ENCODE measurements at places on chromosomes 4 and X.

- no peak for DNase-seq
Observed at GRCh38 chr4:169615467-169616106, 3.2 kb upstream of the NEK1 start.

GRCh38 chrX:15430584-15430983 lies 46.4 kb upstream of the VEGFD start:
- DNase-seq = no peak

DNA sequence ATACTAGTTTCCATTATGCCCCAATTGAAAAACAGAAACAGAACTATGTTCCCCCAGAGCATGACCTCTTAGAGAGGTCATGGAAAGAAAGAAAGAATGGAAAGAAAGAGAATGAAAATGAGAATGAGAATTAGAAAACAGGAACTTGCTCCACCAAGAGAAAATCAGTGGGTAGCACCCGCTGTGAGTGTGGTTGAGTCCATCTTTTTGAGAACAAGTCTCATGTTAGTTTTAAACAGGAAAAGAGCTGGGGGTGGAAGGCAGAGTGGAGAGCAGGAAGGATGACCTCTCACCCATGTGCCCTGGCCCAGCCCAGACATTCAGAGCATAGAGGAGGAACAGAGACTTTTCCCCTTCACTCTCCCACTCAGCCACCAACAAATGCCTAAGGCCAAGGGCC lies 4.9 kb downstream of the GSX2 start:
- DNase-seq = no peak

DNA sequence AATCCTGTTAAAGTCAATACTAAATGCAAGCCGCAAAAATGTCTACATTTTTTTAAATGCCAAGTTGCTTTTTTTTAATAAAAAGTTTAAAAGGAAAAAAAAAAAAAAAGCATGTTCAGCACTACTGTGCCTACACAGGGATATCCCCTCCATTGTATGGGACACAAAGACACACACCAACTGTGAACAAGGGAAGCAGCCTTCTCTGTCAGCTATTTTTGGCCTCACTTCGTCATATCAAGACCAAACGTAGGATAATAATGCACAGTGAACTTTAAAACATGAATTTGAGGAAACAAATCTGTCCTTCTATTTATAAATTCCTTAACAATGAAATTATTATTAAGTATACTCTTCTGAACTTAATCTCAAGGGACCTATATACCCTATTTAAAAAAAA lies 4.4 kb downstream of the FBXW7 start:
- no peak for DNase-seq

- DNase-seq = no peak
Observed at GRCh38 chrX:119757646-119757978, 776 bp upstream of the SOWAHD start.

DNA sequence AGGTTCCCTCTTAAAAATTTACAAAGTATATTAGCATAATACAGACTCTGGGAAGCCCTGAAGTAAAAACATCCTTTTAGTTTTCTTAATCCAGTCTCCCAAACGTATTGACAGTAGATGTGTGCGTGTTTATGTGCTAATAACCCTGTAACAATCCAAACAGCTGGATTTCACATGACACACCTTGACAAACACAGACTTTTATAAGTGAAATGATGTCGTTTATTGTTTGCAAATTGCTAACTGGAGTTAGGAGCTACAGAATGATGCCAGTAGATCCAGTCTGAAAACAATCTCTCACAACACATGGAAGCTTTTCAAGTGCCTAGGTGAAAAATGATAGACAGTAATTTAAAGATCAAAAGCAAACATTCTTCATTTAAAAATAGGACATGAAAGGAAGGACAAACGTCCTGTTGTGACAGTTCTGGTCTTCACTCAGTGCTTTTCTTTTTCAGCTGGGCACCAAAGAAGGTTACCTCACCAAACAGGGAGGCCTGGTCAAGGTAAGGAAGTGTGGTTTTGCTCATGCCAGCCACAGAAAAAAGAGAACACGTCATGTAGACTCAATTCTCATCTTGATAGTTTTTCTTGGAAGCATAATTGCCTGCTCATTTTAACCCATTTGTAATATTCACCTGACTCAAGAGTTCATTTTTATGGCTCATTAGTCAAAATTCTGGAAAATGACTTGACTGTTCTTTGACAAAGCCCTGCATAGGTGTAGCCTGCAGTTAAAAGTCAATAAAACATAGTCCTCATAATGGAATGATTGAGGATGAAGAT lies 32.9 kb downstream of the LAMTOR3 start:
- DNase-seq = no peak

GRCh38 chrX:136318156-136318555 lies 17.4 kb downstream of the ADGRG4 start:
- DNase-seq = no peak

DNA sequence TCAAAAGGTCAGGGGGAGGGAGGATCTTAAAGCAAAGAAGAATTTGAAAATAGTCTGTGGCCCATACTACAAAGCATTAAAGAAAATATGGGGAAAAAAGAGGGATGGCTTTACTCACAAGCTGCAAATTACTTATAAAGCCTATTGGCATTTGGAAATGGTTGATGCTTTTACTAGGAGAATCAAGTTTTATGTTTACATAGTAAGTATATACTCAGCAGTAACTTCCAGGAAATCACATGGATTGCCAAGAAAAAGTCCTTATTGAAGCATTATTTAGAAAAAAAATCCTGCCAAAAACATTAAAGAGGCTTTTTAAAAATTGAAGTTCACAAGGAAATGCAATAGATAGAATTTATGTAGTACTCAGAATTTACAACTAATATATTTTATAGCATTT lies 8.4 kb upstream of the SH3RF1 start:
- DNase-seq = no peak

- no peak for DNase-seq
Observed at GRCh38 chr4:47287735-47288134, 175.8 kb downstream of the COMMD8 start.

- no peak for DNase-seq
Observed at GRCh38 chr4:158799013-158799770, 30.4 kb downstream of the FNIP2 start.

DNA sequence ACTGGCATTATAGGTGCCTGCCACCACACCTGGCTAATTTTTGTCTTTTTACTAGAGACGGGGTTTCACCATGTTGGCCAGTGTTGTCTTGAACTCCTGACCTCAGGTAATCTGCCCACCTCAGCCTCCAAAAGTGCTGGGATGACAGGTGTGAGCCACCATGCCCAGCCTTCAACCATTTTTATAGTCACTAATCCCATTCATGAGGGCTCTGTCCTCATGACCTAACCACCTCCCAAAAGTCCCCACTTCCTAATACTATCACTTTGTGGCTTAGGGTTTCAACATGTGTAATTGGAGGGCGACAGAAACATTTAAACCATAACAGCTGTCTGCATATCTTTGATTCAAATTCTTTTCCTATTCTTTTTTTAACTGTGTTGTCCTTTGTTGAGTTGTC lies 229.6 kb upstream of the AGA start:
- DNase-seq = no peak

DNA sequence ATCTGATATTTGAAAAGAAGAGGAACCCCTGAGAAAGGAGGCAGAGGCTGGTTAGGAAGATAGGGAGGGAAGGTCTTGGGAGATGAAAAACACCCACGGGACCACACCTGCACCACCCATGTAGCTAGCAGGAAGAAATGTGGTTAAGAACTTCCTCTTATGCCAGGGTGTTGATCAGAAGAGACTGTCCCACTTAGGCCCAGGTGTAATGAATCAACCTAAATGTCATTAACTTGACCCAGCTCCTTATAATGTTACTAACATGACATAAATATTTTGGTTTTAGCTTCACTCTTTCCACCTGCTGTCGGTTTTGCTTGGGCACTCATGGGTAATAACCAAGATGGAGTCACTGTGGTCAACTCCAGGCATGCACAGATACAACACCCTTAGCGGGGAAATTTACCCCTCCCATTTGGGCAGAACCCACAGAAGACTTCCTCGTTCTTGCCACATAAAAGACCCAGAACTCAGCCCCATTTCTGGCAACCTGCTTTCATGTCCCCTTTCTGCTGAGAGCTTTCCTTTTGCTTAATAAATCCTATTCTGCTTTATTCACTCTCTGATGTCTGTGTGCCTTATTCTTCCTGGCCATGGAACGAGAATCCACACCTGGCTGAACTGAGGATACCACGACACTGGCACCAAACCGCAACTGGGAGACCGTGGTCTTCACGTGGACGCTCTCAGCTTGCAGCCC lies 46.8 kb downstream of the ZNF141 start:
- no peak for DNase-seq

DNA sequence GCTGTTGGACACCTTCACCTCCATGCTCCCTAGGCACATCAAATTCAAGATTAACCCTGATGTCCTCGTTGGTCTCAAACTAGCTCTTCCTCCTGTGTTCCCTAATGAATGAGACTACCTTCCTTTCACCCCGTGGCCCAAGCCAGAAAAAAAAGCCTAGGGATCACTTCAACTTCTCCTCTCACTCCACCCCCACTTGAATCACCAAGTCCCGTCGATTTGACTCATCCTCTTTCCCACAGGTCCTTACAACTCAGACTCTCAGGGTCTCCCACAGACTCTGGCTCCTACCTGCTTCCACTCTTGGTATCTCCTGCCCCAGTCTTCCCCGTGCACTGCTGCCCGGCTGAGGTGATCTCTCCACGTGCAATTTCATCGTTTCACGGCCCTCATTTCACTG lies 8.5 kb downstream of the SLC25A43 start:
- no peak for DNase-seq

- DNase-seq = no peak
Observed at GRCh38 chr4:3418029-3418762, 23.6 kb upstream of the HGFAC start.

DNA sequence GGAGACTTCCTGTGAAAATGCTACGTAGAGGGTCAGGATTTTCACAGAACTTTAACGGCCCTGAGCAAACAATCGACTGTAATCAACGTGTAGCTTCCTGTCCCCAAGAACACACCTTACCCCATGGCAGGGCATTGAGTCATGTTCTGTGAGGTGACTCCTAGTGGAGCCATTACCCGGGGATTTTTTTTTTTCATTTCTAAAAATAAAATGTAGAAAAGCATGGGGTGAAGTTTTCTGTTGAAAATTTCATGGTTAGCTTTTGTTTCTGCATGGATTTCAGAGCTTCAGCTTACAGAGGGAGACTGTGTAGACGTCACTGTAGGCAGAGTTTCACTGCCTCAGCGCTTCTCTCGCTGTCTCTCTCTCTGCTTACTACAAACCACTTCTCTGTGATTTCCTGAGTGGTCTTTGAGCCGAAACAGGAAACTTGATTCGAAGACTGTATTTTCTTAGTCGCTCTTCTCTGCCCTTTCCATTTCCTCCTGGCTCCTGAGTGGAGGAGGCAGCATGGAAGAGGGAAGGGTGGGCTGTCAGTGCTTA lies 111.7 kb downstream of the NFKB1 start:
- peak; percentile 45 for DNase-seq

DNA sequence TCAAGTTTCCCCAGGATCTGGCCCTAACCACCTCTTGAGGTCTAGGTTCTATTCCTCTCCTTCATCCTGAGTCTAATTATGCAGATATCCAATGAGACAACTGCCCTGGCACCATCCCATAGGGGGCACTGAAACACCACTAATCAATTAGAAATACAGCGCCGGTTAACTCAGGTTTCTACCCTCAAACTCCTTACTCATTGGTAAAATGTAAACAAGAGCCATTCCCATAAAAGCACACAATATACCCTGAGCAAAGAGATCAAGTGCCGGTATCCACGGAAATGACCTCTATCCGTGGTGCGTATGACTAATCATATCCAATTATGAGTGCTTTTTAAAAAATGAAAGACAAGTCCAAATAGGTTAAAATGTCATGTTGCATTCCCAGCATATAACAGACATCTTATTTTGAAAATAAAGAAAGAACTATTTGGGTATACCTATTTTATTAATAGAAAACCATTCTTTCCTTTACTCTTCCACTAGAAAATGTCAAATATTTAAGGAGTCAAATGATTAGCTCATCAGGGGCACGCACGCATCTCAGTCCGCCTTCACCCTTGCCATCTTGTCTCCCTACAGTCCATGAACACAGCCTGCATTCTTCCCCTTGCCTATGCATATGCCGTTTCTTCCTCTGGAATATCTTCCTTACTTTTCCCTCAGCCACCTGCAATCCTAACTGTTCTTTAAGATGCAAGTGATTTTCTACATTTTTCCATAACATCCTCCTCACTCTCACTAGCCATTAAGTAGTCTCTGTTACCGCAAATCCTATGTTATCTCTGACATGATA lies 141.1 kb downstream of the MAML3 start:
- peak; percentile 42 for DNase-seq

DNA sequence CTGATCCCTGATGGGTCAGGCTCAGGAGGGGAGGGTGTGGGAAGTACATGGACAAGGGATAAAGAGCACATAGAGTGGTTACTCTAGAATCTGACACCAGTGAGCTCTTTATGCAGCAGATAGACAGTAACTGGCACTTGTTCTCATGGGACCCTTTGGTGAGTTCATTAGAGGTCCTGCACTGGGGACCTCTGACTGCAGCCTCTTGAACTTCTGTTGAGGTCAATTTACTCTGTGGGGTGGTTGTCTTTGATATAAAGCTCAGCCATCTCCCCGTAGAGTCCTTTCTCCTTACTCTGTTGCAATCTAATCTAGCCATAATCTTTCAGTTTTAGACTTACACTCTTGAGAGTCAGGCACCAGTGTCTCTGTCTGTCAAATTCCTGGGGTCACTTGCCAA lies 222.4 kb downstream of the GPAT3 start:
- no peak for DNase-seq

DNA sequence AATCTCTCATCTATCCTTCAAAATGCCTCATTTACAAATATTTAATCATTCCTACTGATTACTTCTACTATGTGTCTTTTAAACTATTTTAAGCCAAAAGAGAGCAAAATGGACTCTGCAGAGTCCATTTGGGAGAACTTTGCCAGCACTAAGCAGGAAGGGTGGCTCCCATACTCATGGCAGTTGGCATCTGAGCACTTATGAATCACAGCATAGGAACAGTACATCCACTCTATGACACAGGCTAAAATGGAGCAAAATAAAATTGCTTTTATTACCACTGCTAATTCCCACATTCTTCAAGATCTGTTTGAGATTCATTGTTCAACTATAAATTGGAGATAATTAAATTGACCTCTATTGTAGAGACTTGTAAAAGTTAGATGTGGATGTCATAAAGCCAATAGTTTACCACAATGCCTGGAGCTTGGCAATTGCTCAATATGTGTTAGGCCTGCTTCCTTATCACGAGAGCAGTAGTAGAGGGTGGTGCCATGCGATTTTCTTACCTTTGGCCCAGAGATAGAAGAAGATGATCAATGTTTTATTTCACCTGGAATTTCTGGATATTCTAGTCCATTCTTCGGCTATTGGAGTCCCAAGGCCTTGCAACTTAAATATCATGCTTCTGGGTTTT lies 19.1 kb downstream of the HPGD start:
- DNase-seq = no peak

DNA sequence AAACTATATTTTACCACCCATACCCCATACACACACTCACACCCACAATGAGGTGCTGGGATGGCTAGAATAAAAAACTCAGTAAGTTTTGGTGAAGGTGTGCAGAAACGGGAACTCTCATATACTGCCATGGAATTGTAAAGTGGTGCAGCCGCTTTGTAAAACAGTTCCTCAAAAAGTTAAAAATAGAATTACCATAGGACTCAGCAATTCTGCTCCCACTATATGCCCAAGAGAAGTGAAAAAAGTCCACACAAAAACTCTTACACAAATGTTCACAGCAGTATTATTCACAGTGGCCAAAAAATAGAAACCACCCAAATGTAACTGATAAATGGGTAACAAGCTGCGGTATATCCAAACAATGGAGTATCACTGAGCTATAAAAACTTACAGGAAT lies 6.5 kb downstream of the CENPU start:
- DNase-seq = no peak

- no peak for DNase-seq
Observed at GRCh38 chr4:40856277-40856839, 106.6 kb downstream of the NSUN7 start.

GRCh38 chr4:51909236-51909703 lies 66.3 kb downstream of the DCUN1D4 start:
- no peak for DNase-seq

All from stimulated activated CD4-positive, alpha-beta T cell treated with anti-CD3 and anti-CD28 coated beads, Interleukin-4, amount 100 ng/mL, for 4 hours (primary cell).